ENCODE measurements at places on chromosomes 1 and 21.
A peak's percentile ranks its signal among the peaks of the same experiment; 100 is the strongest.

- no peak overlapping the region for H3K4me3 ChIP-seq
- H3K27me3 ChIP-seq, result no peaks in the 10 kb centered on the region
- no peaks in the 10 kb centered on the region for H3K36me3 ChIP-seq
- no peak overlapping the region for H3K27ac ChIP-seq
- no peaks in the 10 kb centered on the region for H3K4me1 ChIP-seq
Measured at GRCh38 chr1:69947837-69948236, 257.5 kb downstream of the LRRC40 start.

DNA sequence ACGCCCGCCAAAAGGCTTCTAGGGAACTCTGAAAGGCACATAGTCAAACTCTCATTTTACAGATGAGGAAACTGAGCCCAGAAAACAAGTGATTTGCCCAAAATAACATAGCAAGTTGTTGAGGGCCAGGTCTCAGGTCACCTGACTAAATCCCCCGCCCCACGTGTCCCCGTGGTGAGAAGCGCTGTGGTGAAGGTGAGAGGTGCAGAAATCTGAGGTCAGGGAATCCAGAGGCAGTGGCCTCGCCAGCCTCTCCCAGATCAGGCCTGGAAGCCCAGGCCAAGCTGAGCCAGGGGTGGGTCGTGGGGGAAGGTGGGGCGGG, 5.1 kb downstream of the HDGF start:
- H3K36me3 ChIP-seq, result peaks cover 42% of the 10 kb centered on the region
- H3K27me3 ChIP-seq, result no peaks in the 10 kb centered on the region
- H3K4me1 ChIP-seq, result peaks cover 52% of the 10 kb centered on the region
- H3K27ac ChIP-seq, result peak overlapping the region; percentile 100

DNA sequence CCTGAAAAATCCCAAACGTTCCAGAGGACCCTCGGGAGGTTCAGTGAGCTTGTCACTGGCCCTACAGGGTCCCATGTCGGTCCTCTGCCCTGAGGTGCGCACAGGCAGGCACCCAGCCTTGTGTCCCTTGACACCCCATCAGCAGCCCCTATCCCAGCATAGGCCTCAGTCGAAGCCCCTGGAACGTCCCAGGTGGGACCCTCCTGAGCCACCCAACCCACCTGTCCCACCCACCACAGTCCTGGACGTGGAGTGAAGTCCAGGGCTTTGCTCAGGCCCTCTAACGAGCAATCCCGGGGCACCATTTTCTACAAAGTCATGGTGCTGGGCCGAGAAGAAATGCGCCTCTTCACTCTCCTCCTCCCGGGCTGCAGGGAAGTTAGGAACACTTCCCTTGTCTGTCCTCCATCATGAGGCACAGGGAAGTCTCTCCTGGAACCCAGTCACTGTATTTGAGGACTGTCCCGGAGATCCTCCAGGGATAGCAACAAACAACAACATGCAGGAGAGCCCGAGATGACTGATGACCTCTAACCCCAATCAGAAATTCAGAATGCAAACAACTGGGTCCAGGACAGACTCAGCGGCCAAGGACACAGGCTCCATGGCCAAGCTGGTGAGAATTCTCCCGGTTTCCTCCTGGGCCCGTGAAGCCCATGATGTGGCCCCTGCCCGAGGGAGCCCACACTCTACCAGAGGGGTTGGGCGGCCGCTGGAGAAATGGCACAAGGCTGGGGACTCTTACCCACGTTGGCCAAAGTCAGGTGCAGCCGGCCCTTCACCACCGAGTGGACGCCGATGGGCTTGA, 105.5 kb downstream of the NPHP4 start:
- peaks cover 50% of the 10 kb centered on the region for H3K4me1 ChIP-seq
- no peaks in the 10 kb centered on the region for H3K27me3 ChIP-seq
- no peak for DNase-seq
- no peak overlapping the region for H3K4me3 ChIP-seq
- no peak overlapping the region for H3K27ac ChIP-seq

- no peaks in the 10 kb centered on the region for H3K36me3 ChIP-seq
- H3K4me3 ChIP-seq, result peak overlapping the region; percentile 88
- DNase-seq, result no peak
- no peak overlapping the region for H3K27ac ChIP-seq
Measured at GRCh38 chr1:3857791-3858129, 484 bp downstream of the DFFB start.

GRCh38 chr1:186662752-186663151, 17.5 kb downstream of the PTGS2 start:
- no peak overlapping the region for H3K4me3 ChIP-seq
- H3K4me1 ChIP-seq, result no peaks in the 10 kb centered on the region
- no peaks in the 10 kb centered on the region for H3K27me3 ChIP-seq
- DNase-seq, result no peak

DNA sequence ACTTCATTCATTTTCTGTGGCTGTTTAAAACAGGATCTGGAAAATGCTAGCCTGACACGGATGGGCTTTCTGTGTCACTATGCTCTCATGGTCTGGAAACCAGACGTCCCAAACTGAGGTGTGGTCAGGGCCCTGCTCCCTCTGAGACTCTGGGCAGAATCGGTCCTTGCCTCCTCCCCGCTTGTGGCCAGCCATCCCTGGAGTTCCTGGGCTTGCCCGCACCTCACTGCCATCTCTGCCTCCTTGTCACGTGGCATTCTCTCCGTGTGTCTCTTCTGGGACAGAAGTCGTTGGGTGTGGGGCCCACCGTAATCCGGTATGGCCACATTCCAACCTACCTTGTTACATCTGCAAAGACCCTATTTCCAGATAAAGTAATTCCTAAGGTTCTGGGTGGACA, 10.1 kb upstream of the ACTRT2 start:
- H3K4me1 ChIP-seq, result no peaks in the 10 kb centered on the region
- no peak overlapping the region for H3K4me3 ChIP-seq
- peaks cover 12% of the 10 kb centered on the region for H3K27me3 ChIP-seq
- H3K27ac ChIP-seq, result no peak overlapping the region
- H3K36me3 ChIP-seq, result no peaks in the 10 kb centered on the region
- no peak for DNase-seq
